Stimulated activated CD4-positive, alpha-beta T cell treated with anti-CD3 and anti-CD28 coated beads, Interleukin-2, amount 100 ng/mL, for 48 hours (primary cell): ENCODE measurements at places on chromosomes 5 and 9.

DNA sequence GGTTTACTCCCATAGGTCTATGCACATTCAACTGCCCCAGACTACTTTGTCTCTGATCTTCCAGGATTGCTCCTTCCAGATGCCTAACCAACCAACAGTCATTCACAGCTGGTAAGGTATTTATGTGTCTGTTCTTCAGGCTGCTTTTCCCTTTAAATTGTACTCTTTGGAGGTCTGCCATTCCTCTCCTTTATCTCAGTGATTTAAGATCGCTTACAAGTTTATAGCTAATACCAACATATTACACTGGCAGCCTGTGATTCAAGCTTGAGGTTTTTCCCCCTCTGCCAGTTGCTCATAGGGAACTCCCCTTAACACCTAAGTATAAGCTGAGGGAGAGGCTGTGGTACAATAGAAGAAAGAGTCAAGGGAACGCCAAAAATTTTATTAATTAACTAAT, 711.7 kb upstream of the EDIL3 start:
- no peak for DNase-seq

GRCh38 chr5:95939465-95939864, 22.2 kb downstream of the ELL2 start:
- DNase-seq: no peak

- no peak for DNase-seq
Measured at GRCh38 chr5:132883261-132883834, 9.9 kb downstream of the LEAP2 start.

- DNase-seq: no peak
Measured at GRCh38 chr9:19424176-19424779, 15.5 kb downstream of the ACER2 start.

DNA sequence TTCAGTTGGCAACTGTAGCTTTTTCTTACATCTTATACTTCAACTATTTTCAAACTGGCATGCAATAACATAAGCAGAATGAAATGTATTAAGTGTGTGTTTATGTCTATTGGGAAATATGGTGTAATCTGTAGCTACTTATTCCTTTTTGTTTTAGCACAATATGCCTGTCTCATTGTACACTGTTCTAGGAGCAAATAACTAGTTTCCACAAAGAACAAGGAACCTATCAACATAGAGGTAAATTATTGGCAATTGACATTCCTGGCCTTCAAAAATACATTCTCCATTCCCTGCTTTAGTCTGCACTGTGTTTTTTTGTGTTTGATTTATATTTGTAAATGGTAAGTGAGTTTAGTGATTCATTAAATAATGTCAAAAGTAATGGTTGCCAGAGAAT, 75.7 kb downstream of the FBXL7 start:
- DNase-seq: no peak

DNA sequence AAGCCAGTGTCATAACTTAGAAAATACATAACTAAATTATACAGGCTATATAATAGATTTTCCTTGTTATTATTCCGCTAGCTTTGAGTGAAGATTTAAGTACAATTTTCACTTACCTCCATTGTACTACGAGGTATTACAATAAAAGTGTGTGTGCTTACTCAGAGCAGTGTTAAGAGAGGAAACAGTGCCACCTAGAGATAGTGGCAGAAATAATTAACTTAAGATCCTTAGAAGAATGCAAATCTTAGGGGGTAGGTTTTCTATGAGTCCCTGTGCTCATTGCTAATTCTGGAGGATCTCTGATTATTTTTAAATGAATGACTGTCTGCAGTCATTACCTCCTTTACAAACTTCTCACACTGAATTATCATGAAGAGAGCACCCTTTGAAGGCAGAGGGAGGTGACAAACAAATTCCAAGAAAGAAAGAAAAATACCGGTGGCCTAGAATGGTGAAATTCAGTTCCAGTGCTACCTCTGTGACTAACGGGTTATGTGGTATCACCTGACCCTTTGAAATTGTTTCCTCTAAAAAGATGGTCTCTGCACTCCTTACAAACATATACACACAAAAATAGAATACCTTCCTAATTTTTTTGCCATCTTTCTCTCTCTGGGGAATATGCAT, 379.8 kb downstream of the TRIM36 start:
- DNase-seq: no peak

GRCh38 chr5:137036640-137037039, 462.5 kb downstream of the SPOCK1 start:
- DNase-seq: no peak

DNA sequence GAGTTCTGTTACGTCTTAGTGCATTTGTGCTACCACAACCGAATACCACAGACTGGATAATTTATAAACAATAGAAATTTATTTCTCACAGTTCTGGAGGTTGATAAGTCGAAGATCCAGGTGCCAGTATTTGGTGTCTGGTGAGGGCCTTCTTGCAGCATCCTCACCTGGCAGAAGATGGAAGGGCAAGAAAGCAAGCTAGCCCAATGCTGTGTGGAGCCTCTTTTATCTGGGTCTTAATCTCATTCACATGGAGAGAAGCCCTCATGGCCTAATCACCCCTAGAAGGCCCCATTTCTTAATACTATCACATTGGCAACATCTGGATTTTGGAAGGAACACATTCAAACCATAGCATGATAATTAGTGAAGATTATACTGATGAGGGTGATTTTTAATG, 159.3 kb downstream of the CHSY3 start:
- DNase-seq: no peak

- DNase-seq: no peak
Measured at GRCh38 chr5:58081435-58081834, 378.5 kb downstream of the PLK2 start.

- no peak for DNase-seq
Measured at GRCh38 chr5:180423133-180423532, 70.0 kb upstream of the GFPT2 start.

- no peak for DNase-seq
Measured at GRCh38 chr9:15191378-15191777, 115.6 kb downstream of the TTC39B start.

DNA sequence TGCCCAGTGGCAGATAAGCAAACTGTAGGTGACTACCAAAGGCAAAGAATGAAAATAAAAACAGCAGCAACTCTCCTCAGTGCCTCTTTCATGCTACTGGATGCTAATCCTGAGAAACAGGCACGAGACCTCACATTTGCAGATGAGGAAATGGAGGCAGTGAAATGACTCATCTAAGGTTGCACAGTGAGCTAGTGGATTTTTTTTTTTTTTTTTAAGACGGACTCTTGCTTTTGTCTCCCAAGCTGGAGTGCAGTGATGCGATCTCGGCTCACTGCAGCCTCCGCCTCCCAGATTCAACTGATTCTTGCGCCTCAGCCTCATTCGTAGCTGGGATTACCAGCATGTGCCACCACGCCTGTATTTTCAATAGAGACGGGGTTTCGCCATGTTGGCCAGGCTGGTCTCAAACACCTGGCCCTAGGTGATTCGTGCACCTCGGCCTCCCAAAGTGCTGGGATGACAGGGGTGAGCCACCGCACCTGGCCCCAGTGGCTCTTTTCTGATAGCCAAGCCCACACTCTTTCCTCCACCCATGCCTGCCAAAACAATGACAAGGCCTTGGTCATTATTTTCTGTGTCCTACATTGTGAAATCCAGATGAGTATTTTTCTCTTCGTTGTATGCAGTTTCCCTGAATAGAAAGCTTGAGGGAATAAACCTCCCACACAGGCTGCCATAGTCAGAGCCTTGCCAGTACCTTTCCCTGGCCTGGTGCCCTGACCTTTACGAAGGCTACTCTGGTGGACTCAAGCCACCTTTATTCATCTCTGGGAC, 19.2 kb downstream of the DOCK2 start:
- DNase-seq: no peak

DNA sequence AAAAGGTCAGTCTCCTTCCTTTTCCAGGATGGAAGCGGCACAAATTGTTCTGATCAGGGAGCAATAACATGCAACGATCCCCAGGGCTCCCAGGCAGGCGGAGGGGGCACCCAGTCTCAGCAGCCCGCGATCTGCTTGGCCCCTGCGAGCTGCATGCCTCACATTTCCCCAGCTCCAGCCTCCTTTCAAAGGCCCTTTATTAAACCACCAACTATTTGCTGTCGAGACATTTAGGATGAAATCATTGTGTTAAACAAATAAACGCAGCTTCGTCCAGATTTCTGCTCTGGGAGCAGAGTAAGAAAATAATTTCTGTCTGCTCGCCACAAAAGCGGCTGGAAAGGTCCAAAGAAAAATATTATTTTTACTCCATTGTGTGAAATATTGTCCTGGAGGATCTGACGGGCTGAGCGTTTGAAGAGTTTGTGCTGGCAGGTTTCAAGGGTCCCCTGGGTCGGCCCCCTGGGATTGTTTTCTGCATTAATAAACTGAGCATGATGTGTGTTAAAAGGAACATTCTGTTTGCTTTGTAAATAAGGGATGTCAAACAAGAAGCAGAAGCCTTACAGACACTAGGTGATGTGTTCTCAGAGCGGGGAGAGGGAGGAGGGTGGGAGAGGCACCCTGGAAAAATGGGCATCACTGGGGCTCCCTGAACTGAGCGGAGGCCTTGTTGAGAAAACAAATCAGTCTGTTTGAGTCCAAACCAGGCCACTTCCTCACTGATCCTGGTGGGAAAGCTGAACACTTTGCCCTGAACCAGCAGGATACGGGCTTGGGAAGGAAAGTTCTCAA, 110.1 kb downstream of the FOXD1 start:
- no peak for DNase-seq

DNA sequence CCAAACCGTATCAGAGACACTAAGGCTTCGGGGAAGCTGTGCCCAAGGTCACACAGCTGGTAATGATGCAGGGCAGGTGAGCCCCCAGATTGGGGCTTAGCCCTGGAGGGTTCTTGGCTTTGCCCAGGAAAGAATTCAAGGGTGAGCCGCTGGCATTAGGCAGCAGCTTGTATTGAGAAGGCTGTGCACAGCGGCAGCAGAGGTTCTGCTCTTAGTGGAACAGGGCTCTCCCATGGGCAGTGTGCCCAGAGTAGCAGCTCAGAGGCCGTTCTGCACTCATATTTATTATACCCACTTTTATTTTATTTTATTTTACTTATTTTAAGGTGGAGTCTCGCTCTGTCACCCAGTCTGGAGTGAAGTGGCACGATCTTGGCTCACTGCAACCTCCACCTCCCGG, 85.8 kb upstream of the IER5L start:
- DNase-seq: no peak

DNA sequence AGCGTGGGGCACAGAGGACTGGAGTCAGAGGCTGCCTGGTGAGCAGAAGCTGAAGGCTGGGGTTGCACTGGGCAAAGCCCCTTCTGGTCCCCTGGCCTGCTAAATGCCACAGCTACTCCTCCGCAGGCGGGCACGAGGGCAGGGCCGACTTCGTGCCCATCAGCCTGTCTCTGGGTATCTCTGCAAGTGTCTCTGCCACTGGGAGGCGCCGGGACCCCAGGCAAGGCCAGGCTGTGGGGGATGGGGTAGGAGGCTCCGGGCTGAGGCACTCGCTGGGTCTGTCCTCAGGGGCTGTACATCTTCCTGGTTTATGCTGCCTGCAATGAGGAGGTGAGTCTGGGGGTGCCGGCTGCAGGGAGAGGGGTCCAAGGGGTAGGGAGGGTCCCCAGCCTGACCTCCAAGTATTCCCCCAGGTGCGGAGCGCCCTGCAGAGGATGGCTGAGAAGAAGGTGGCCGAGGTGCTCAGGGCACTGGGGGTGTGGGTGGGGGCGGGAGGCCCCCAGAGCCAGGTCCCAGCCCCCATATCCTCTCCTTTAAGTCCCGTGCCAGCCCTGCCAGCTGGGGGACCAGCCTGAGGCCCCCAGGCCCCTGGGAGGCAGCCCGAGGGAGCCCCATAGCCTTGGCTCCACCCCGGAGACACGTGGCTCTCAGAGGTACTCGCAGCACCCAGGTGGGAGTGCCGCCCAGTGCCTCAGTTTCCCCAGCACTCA, 25.1 kb downstream of the ADGRD2 start:
- no peak for DNase-seq

GRCh38 chr5:89996890-89997289, 412.7 kb downstream of the CETN3 start:
- DNase-seq: no peak

- no peak for DNase-seq
Measured at GRCh38 chr5:151614565-151614964, 23.4 kb upstream of the FAT2 start.

GRCh38 chr9:4167728-4168127, 132.1 kb downstream of the GLIS3 start:
- DNase-seq: no peak

DNA sequence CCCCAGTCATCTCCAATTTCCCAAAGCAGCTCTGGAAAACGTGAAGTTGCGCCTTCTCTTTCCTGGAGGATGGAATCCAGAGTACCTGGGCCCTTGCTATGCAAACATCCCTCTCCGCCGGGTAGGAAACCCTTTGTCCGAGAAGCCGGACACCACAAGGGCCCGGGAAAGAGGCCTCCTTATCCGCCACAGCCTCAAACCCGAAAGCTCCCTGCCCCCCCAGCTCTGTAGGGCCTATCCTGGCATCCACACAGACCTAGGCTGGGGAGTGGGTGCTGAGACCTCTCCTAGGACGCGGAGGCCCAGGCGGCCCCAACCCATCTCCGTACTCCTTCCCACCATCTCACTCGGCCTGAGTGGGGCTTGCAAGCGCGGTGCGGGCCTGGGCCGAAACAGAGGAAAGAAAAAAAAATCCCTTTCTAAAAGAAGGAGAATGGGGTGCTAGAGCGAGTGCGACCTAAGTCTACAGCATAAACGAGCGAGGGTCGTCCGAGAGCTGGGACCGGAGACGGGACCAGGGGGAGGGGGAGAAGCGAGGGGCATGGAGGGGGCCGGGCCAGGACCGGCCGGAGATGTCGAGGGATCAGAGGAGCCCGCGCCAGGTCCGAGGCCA, 624 bp downstream of the FBXW11 start:
- no peak for DNase-seq
